ENCODE measurements at places on chromosomes 7 and 10. TPM values are rescaled to one million over a fixed set of nuclear protein-coding genes. Genes with fewer than 3 reads are reported as not detected.
A peak's percentile ranks its signal among the peaks of the same experiment; 100 is the strongest.

DNA sequence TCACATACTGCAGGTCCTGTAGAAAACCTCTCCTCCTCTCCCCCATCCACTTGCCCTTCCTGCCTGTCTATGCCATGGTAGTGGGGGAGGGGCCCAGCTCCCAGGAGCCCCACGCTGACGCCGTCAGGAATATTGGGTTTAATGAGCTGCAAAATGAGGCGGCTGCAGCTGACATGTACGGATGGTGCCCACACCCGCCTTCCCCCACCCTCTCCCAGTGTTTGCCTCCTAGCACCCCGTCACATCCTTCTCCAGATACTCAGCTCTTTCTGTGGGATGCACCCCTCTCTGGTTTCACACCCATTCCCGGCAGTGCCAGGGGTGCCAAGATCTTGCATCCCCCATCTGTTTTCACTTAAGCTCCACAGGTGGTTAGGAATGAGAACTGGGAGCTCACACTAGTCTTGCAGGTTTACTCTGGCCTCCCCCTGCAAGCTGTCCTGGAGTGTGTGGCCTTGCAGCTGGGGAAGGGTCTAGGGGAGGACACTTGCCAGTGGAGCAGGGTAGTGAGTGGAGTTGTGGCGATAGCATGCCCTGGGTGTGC lies 26.1 kb downstream of the GBX1 start:
- no peak overlapping the region for H3K27ac ChIP-seq
- H3K27me3 ChIP-seq, result no peaks in the 10 kb centered on the region
- DNase-seq, result peak; percentile 1
- H3K4me3 ChIP-seq, result no peak overlapping the region
- H3K4me1 ChIP-seq, result no peaks in the 10 kb centered on the region

- H3K27me3 ChIP-seq, result no peaks in the 10 kb centered on the region
- no peak overlapping the region for H3K4me3 ChIP-seq
- DNase-seq, result no peak
- H3K36me3 ChIP-seq, result no peaks in the 10 kb centered on the region
- H3K4me1 ChIP-seq, result no peaks in the 10 kb centered on the region
- H3K27ac ChIP-seq, result no peak overlapping the region
These were observed 79.6 kb downstream of the PTEN start for GRCh38 chr10:87942884-87943527.

DNA sequence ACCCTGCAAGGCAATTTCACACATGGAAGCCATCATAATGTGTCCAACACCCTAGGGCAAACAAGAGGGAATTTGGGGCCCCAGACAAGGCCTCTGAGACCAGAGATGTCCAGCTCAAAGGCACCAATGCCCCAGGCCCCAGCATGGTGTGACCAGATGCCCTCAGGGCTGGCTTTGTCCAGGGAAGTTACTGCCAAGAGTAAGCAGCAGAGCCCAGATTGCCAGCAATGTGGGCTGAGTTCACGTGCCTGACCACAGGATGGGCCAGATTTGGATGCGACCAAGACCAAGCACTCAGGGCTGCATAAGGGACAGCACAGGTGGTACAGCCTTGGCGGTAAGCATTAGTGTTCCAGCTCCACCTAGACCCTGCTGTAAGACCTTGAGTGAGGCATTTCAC lies 12.7 kb downstream of the MYOF start:
- DNase-seq, result no peak
- peaks cover 77% of the 10 kb centered on the region for H3K4me1 ChIP-seq
- no peaks in the 10 kb centered on the region for H3K36me3 ChIP-seq
- H3K27me3 ChIP-seq, result no peaks in the 10 kb centered on the region
- H3K4me3 ChIP-seq, result no peak overlapping the region

- no peaks in the 10 kb centered on the region for H3K27me3 ChIP-seq
- H3K4me3 ChIP-seq, result no peak overlapping the region
- peaks cover 32% of the 10 kb centered on the region for H3K4me1 ChIP-seq
These were observed 236.4 kb upstream of the CCDC6 start for GRCh38 chr10:60142736-60143135.

DNA sequence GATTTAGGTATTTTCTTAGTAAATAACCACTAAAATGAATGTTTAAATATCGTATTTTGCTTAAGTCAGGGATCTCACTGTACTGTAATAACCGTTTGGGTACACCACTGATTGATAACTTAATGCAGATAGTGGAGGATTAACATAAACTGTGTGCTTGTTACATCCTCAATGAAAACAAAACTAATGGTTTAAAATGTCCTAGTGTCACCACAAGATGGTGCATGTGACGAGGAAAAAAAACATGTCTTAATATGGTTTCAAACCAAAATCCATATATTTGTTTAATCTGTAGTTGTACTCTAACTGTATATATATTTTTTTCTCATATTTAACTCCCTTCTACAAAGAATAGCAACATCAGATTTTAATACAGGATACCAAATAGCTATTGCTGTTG lies 19.2 kb downstream of the ARMC10 start:
- peaks cover 16% of the 10 kb centered on the region for H3K36me3 ChIP-seq
- no peak overlapping the region for H3K4me3 ChIP-seq
- H3K27ac ChIP-seq, result no peak overlapping the region
- H3K27me3 ChIP-seq, result no peaks in the 10 kb centered on the region

GRCh38 chr10:91208642-91209041 lies 11.8 kb upstream of the PCGF5 start:
- no peak overlapping the region for H3K27ac ChIP-seq
- H3K4me1 ChIP-seq, result peaks cover 19% of the 10 kb centered on the region
- H3K36me3 ChIP-seq, result no peaks in the 10 kb centered on the region
- no peak for DNase-seq

DNA sequence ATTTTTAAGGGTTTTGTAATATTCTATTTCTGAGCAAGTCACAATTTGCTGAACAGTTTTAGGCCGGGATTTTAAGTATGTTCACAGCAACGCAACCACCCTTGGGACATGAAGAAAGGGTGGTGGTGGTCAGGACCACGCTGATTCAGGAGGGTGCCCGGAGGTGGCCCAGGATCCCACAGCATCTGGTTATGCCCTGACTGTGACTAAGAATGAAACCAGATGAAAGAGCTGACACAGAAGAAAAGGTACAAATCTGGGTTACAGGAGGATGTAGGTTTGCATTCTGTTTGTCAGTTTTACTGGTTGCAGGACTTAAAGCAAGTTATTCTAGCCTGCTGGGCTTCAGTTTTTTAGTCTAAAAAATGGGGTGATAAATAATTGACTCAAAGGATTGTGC lies 279.7 kb downstream of the CCSER2 start:
- H3K4me1 ChIP-seq, result no peaks in the 10 kb centered on the region
- H3K27me3 ChIP-seq, result no peaks in the 10 kb centered on the region
- no peak for DNase-seq
- no peak overlapping the region for H3K27ac ChIP-seq
- no peaks in the 10 kb centered on the region for H3K36me3 ChIP-seq

DNA sequence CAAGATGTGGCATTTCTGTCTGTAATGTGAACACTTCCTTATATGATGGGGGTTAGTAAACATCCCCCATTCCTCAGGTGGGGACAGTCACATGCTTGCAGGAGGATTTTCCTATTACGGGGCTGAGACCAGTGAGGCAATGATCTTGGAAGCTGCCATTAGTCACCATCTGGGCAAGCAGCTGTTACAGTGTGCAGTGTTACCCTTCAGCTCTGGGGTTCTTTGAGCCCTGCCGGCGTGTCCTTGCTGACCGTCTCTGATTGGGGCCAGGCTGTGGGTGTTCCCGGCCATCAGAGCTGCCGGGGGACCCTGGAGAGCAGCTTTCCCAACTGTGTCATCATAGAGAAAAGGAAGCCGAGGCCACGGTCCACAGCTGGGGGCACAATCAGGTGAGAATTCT lies 126.8 kb upstream of the FAM20C start:
- H3K36me3 ChIP-seq, result no peaks in the 10 kb centered on the region
- no peaks in the 10 kb centered on the region for H3K4me1 ChIP-seq
- no peaks in the 10 kb centered on the region for H3K27me3 ChIP-seq
- no peak overlapping the region for H3K27ac ChIP-seq
- no peak overlapping the region for H3K4me3 ChIP-seq

EPHA1 gene
- total RNA-seq, result 21.2 TPM

DNA sequence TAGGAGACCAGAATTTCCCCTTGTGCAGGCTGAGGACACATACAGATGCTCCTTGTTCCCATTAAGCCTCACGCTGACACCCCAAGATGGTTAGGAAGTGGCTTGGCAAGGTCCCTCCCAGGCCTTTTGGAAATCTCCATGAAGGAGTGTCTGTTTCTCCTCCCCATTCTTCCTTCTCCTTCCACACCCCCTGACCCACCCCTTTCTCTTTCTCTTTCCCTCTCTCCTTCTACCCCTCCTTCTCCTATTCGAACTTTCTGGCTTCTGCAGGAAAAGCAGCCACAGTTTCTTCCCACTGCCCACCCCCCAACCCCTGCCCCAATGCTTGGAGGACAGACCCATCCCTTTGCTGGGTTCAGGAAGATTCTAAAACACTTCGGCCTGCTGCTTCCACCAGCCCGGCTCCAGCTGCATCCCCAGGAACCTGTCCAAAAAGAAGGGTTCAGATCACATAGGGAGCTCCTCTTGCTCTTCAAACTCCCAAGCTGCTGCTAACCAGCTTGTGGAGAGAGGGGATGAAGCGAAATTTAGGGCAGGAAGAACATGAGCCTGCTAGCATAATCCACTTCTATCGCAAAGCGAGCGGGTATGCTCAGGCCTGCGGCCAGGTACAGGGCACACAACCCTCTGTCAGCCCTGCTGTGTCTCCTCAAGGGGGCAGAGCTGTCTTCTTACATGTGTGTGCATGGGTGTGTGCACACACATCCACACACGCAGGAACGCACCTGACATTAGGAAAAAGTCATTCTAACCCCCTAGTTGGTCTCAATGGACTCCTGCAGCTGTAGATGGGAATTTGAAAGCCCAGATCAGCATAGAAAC lies 80.4 kb downstream of the PPP1R3C start:
- H3K4me1 ChIP-seq, result peaks cover 16% of the 10 kb centered on the region
- H3K36me3 ChIP-seq, result no peaks in the 10 kb centered on the region
- no peaks in the 10 kb centered on the region for H3K27me3 ChIP-seq
- no peak overlapping the region for H3K4me3 ChIP-seq
- no peak overlapping the region for H3K27ac ChIP-seq
